Head of caudate nucleus (tissue), 42 donors: ENCODE measurements at places on chromosomes 6 and 20.

DNA sequence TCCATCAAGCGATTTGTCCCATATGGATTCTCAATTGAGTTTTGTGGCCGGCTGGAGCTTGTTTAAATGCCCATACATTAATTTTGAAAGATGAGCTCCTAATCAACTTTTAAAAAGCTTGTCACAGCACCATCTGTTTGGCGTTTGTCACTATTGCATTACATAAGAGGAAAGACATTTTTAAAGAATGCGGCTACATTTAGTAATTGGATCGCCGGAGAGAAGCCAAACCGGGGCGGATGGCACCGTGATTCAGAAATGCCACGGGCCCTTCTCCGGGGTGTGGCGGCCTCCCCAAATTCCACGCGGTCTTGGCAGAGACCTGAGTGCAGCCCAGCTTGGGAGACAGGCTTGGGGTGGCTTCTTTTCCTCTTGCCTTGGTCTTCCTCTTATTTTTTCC lies 67.7 kb upstream of the ZNFX1 start:
- DNase-seq, result no peak

- no peak for DNase-seq
Measured at GRCh38 chr6:111416529-111416928, 66.5 kb downstream of the REV3L start.

- no peak for DNase-seq
Measured at GRCh38 chr20:33437141-33437911, 6.2 kb downstream of the SNTA1 start.

DNA sequence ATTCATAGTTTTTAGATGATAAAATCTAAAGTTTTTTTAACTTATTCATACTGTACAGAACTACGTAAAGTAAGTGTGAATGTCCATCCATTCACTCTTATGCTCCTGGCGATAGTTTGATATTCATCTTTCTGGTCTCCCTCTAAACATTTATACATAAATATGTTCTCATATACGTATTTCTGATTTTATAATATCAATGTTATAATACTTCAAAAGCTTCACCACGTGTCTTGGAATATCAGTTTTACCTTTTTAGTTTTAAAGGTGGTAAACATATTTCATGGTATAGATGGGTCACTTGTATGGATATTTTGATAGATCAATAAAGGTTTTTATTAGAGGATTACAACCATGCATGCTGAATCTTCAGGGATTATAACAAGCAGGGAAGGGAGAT lies 10.3 kb upstream of the RHAG start:
- no peak for DNase-seq

- DNase-seq, result no peak
Measured at GRCh38 chr6:142773859-142774648, 170.9 kb downstream of the HIVEP2 start.

- no peak for DNase-seq
Measured at GRCh38 chr6:88492824-88493223, 326.7 kb upstream of the CNR1 start.

GRCh38 chr20:7415427-7415826 lies 524.8 kb downstream of the HAO1 start:
- DNase-seq, result no peak

GRCh38 chr20:62792182-62792939 lies 3.9 kb upstream of the MRGBP start:
- DNase-seq, result no peak

DNA sequence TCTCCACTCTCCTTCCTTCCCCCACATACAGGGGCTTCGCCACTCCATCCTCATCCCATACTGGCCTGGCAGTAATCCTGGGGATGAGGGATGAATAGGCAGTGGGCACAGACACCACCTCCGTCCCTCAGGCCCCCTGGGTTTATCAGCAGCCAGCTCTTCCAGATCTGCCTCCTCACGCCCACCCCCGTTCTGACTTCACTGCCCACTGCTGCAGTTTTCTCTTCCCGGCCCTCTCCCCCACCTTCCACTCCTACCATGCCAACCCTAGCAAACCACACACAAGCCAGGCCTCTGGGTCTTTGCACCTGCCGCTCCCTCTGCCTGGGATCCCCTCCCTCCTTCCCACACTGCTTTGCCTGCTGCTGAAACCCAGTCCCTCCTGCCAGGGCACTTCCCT lies 22.3 kb downstream of the PNPLA1 start:
- no peak for DNase-seq
